ENCODE measurements at places on chromosomes 5 and 9.

- DNase-seq = no peak
Observed at GRCh38 chr9:128937310-128938165, 9.9 kb downstream of the DOLK start.

DNA sequence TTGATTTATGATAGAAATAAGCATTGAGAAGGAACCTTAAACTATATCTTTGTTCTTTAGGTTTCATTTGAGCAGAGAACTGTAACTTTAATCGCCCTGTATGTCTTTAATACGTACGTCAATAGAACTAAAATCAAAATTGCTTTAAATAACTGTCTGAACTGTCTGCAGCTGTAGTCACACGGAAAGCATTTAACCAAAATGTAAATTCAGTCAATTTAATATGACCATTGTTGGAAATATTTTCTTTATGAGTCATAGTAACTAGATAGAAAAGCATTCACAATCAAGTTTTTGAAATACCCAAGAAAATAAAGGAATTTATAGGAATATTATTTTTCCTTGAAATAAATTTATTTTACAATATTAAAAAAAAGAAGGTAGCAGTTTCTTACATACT, 157.1 kb upstream of the CDH6 start:
- no peak for DNase-seq

DNA sequence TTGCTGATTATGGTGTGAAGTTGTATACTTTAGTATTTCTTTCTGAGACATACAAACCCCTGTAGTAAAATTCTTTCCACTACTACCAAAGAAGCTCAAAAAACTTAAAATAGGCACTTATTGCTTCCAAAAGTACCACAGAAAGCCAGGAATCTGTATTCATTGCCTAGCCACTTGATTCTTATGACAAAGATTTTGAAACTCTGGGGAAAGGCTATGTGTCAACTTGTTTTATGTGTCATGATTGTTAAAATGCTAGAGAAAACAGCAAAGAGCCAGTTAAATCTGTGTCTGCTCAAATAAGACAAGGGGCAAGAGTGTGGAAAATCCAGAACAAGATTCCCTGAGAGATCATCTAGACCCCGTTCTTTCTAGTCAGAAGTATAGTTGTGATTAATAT, 6.0 kb downstream of the KIF2A start:
- no peak for DNase-seq

DNA sequence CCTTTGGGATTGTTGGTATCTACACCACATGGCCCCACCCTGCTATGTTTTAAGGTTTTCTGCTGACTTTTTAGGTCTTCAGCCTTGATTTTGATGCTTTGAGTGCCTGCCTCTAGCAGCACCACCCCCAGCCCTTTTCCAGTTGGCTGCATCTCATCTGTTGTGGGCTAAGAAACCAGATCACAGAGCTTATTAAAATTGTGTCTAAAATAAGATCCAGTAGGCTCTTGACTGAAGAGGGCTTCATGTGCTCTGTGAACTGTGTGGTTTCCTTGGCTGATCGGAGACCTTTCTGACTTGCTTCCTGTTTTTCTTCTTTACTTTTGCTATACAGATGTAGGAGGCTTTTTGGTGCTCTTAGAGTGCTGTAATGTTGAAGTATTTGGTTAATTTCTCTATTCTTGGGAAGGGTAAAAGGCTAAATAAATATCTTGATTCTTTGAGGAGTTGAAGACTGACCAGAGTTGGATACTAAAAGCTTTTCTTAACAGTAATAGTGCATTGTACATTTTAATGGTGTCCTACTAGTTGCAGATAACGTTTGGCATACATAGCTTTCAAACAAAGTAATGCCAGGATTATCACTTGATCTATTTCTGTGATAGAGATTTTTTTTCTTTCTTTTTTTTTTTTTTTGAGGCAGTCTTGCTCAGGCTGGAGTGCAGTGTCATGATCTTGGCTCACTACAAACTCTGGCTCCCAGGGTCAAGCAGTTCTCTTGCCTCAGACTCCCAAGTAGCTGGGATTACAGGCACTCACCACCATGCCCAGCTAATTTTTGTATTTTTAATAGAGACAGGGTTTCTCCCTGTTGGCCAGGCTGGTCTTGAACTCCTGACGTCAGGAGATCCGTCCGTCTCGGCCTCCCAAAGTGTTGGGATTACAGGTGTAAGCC, 4.5 kb downstream of the UBE2D2 start:
- DNase-seq = peak; percentile 63

DNA sequence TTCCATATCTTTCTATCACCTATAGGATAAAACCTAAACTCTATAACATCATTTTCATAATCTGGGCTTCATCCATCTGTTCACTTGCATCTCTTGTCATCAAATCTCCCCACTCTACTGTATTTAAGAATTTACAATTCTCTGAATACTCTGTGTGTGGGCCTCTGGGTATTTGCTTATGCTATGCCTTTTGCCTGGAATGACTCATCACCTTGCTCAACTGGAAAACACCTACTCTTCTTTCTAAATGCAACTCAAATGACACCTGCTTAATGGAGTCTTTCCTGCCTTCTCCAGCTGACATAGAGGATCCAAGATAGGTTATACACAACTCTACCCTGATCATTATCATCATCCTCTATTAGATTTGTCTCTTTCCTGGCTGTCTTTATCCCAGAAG, 421.7 kb downstream of the SPATA31D1 start:
- DNase-seq = no peak

DNA sequence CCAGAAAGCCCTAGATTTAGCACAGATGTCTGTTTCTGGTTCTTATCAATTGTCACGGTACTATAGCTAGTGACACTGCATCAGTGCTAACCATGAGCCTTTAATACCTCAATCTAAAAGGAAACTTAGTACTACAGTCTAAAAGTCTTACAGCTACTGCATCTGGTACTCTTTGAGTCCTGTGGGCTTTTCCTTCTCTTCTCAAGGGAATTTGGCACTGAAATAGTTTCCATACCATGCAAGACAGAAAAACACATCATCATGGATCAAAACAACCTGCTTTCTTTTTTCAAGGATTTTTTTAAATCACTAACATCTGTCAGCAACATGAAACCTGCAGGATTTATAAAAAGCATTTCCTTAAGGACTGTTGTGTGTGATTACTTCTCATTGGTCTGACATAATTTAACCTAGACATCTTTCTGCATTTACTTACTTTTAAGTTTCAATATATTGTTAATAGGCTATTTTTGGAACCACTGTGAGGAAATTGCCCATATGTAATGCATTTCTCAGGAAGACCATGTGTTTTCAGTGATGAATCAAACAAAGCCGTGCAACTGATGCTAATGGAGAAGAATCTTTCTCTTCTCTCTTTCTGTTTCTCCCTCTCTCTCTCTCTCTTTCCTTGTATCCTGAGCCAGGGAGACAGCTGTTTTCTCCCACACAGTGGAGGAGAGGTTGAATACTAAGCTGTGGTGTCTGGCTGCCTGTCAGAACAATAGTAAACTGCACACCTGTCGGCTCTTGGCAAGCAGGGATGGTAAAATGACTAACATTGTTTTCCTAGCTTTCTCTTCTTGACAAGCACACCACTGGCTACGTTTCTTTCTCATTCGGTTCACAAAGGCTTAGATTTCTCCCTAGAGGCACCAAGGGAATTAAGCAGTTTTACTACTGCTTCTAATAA, 273.4 kb downstream of the CSNK1G3 start:
- DNase-seq = no peak

GRCh38 chr9:121912812-121913627, 180.1 kb downstream of the TTLL11 start:
- no peak for DNase-seq

GRCh38 chr9:123868002-123868401, 61.9 kb downstream of the DENND1A start:
- DNase-seq = no peak
